Liver (tissue), 10 donors: ENCODE measurements at places on chromosomes 7 and 10.

GRCh38 chr10:87505366-87506111, 846 bp downstream of the MINPP1 start:
- DNase-seq, result peak; percentile 75

DNA sequence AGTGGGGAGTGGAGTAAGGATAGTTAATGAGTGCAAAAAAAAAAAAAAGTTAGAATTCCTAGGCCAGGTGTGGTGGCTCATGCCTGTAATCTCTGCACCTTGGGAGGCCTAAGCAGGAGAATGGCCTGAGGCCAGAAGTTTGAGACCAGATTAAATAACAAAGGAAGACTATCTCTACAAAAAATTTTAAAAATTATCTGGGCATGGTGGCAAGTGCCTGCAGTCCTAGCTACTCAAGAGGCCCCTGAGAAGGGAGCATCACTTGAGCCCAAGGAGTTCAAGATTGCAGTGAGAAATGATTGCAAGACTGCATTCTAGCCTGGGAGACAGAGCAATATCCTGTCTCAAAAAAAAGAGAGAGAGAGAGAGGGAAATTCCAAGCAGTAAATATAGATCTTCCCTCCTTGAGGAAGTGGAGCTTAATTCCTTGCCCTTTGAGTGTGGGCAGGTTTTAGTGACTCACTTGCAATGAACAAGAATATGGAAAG, 19.5 kb upstream of the CSTF2T start:
- no peak for DNase-seq

- DNase-seq, result no peak
These were observed 212.7 kb upstream of the IGFBP3 start for GRCh38 chr7:46133751-46134150.

DNA sequence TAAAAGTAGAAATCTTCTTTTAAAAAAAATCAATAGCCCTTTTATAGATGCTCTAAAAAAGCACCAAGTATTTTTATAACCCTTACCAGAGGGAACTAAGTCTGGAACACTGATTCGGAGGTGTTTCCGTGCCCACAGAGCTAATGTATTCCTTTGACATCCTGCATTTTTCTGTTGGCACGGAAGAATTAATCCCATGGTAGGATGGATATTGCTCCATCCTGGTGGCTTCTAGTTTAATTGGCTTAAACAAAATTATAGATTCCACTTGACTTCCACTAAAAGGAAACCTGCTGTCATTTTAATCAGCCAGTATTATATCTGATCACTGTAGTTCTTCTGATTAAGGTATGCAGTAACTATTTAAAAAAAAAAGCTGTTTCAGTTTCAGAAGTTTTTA, 164.0 kb upstream of the NPS start:
- no peak for DNase-seq

DNA sequence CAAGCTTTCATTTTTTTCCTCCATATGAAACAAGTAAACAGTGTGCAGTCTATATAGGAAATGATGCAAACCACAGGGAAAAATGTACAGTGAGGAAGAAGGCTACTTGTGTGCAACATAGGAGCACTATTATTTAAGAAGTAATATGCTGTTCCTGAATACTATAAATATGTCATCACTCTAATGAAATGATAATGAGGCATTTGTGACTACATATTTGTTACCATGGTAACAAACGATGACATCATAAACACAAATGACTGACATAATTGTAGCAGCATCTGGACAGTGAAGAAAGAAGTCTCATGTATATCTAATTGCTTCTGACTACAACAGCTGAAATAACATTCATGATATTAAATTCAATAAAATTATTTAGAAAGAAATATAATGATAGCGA, 164.8 kb downstream of the C7orf25 start:
- DNase-seq, result no peak

GRCh38 chr7:63071920-63072319, 926.7 kb upstream of the ZNF722 start:
- DNase-seq, result no peak

DNA sequence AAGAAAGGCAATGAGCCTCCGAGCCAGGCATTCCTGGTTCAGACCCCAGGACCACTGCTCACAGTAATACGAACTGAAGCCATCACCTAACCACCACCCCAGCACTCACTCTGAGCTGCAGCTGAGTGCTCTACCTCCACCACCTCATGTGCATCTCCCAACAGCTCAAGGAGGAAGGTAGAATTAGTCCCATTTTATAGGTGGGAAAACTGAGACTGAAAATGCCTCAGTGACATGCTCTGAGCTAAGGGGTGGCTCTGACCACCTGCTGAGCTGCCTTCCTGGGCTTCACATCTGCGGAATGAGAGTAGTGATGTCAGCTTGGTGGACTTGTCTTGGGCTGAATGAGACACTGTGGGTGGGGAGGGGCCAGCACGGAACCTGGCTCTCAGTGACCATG, 159.7 kb upstream of the UNC5B start:
- DNase-seq, result no peak

- DNase-seq, result no peak
These were observed 78.7 kb downstream of the MYOF start for GRCh38 chr10:93403152-93404047.

GRCh38 chr10:102812231-102812876, 24.9 kb downstream of the CYP17A1 start:
- no peak for DNase-seq

GRCh38 chr7:100413346-100413745, 15.2 kb downstream of the ZCWPW1 start:
- DNase-seq, result no peak

DNA sequence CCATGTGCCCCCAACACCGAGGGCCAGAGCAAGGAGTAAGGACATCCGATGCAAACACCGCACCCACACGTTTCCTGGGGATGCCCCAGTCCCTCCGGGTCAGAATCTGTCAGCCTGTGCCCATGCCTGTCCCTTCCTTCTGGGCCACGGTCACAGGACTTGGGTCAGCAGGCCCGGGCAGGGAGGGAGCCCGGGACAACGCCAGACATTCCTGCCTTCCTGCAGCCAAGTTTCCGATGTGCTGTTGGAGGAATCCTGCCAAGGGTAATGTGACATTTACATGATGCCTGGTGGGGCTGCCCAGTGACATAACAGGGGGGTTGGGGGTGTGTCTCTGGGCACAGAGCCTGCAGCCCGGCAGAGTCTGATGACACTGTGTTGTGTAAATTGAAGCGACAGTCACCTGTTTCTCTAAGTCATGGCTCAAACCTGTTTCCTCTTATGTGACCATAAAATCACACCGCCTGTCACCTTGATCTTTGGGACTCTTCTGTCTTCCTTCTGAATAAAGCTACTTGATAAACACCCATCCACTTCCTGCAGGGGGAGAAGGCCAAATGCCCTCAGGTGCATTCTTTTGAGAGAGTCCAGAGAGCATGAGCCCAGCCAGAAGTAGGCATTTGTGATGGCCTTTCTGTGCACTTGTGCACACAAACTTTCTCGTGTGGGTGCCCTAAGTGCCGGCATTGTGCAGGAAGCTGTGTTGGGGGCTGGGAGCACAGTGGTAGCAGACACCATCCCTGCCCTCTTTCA, 175.3 kb upstream of the RHEB start:
- no peak for DNase-seq

- no peak for DNase-seq
These were observed 30.5 kb downstream of the ABCB1 start for GRCh38 chr7:87570178-87570577.

DNA sequence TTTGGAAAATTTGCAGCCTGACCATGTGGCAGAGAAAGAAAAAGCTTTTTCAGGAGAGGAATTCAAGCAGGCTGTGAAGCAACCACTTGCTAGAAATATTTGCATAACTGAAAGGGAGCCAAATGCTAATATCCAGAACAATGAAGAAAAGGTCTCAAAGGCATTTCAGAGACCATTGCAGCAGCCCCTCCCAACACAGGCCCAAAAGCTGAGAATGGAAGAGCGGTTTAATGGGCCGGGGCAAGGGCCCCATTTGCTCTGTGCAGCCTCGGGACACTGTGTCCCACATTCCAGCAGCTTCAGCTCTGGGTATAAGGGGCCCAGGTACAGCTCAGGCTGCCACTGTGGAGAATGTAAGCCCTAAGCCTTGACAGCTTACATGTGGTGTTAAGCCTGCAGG, 918.1 kb upstream of the POT1 start:
- DNase-seq, result no peak

- DNase-seq, result no peak
These were observed 22.1 kb downstream of the TMEM106B start for GRCh38 chr7:12233175-12233574.

DNA sequence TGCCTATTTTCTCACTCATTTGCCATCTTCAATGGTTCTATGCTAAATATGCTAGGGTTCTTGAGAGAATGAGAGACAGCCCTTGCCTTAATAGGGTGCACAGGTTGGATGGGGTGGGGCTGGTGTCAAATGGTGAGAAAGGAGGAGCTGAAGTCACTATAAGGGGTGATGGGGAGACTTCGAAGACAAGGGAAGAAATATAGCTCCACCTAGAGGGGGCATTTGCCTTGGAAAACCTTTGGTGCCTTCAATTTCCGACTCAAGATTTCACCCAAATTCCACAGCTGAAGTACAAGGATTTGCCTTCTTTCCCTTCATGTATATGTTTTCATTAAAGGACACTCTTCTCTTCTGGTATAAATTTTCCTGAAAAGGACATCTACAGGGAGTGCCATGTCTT, 5.6 kb downstream of the PTN start:
- DNase-seq, result no peak

- no peak for DNase-seq
These were observed 85.1 kb downstream of the SUGCT start for GRCh38 chr7:40219917-40220316.

DNA sequence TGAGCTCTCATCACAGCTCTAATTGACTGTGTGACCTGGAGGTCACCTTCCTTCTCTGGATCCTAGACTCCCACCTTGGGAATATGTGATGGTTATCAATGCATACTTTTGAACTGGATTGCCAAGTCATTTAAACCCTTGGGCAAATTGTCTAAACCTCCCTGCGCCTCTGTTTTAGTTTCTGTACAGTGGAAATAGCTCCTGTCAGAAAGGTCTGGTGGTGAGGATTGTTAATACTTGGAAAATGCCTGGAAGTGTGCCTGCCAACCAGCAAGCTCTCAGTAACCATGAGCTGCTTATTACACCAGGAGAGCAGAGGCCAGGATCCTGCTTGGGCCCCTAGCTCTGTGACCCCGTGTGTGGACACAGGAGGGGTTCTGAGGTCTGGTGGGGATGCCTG, 108.7 kb upstream of the PPIF start:
- DNase-seq, result no peak

DNA sequence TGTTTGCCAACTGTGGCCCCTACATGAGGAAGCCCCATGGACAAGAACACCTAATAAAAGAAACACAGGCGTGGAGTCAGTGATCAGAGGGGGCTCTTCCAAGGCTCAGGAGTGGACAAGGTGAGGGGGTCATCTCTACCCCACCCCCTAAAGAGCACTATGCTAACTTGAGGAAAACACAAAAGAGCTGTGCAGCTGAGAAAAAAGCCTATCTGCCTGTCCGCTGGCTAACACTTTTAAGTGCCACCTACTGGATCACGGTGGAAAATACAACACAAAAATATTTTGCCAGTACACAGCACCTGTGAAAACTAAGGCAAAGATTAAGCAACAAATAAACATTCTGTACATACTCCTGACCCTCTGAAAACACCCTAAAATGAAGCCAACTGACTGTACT, 53.1 kb upstream of the COBL start:
- DNase-seq, result no peak

GRCh38 chr10:87782721-87783120, 35.3 kb downstream of the ATAD1 start:
- no peak for DNase-seq

DNA sequence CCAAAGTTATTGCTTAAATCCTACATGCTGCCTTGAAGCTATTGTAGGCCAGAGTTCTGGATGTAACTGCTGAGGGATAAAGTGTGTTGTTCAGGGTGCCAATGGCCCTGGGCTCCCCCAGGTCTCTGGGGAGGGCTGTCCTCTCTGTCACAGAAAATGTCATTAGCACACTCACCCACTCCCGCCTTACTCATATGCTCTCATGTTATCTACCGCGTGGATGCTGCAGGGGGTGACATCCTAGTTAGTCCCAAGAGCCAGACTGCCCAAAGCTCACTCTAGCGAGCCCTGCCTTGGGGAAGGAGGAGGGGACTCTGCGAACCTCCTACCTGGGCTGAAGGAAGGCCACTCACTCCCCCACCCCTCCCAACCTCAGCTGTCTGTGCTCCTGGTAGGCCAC, 122.5 kb downstream of the FRMD4A start:
- no peak for DNase-seq

GRCh38 chr10:124306520-124306919, 112.2 kb downstream of the OAT start:
- no peak for DNase-seq

DNA sequence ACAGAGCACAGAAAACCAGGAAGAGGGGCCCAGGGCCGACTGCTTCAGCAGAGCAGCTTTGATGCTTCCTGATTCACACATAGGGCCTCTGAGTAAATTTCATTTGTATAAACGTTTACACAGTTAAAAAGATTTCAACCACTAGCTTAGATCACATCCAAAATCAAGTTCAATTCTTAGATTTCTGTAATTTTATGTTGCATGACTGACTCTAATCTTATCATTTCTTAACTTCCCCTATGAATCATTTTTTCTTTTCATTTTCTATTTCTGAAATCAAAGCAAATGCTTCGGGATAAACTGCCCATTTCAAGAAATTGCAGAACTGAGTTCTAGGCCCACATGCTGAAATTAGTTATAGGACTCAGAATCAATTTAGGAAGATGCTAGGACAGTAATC, 224.7 kb downstream of the INHBA start:
- DNase-seq, result no peak

DNA sequence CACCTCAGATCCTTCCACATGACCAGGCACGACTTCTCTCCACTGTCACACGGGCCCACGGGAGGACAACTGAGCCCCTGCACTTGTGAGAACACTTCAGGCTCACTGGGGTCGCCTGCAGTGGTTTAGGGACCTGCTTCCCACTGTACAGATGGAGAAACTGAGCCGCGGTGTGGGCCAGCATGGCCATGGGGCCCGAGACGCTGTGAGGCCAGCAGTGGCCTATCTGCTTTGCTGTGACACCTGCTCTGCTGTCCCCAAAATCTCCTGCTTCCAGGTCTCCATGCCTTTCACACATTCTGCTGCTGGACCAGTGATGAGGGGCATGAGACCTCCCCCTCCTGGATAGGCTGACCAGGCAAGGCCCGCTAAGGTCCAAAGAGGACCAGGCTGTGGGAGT, 75.8 kb upstream of the PAX2 start:
- no peak for DNase-seq

DNA sequence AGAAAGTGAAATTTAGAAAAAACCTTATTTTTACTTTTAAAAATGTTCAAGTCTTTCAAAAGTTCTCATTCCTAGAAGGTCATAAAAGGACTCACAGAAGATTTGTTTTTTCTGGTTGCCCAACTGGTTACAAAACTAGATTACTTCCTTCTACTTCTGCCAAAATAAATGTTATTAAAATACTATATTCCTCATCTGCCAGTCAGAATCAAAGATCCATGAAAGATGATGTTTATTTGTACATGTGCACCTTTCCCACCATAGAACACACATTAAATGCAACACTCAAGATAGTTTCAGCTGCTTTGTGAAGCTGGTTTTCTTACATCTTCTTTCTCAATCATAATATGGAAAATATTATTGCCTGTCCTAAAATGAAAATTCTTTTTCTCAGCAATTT, 465.4 kb downstream of the ETV1 start:
- no peak for DNase-seq
